ENCODE measurements at places on chromosomes 11 and 22.

GRCh38 chr11:108170184-108170583 is 48.8 kb downstream of the ACAT1 start:
- no peak for DNase-seq

DNA sequence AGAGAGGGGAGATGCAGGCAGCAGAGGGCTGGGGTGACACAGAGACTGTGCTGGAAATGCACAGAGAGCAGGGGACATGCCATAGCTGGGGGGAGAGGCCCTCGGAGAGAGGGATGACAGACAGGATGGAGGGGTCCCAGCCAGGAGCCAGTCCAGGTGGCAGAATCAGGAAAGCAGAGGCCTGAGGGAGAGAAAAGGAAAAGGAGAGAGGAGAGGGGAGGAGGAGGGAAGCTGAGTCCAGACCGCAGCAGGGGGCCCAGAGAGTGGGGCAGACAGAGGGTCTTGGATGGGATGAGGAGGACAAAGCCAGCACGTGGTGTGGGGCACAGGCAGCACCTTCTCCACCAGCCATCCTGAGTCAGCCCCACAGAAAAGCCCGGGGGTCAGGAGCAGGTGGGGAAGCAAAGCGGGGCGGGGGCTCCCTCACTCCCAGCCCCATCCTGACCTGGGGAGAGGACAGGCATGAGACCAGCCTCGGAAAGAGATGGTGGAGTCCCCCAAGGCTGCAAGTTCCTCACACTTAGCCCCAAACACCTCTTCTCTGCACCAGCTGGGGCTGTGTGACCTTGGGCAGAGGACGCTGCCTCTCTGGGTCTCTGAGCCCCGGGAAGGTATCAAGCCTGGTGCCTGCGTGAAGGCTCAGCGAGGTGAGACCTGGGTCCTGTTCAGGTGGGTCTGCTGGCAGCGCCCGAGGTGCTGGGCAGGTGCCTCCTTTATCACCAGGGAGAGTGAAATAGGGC is 48.0 kb downstream of the IGLL1 start:
- DNase-seq: no peak

DNA sequence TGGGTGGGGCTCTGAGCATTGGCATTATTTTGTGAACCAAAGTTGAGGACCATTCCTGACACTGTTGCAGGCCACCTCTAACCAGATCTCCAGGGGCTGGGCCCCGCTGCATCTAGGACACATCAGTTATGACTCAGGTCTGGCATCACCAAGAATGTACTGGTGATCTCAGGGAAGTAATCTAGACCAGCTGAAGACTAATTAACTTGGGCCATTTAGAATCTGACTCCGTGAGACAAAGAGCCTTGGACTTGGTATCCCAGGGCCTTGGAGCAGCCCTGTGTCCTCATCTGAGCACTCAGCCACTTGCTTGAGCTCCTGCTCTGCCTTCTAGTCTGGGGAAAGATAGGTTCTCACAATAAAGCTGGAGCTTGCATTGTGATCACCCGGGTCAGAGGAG is 200.6 kb downstream of the KIRREL3 start:
- DNase-seq: no peak

- no peak for DNase-seq
These were observed 524.0 kb upstream of the LRRC4C start for GRCh38 chr11:41983475-41983874.

GRCh38 chr11:123582992-123583504 is 71.4 kb downstream of the SCN3B start:
- no peak for DNase-seq
